T-cell (primary cell): ENCODE measurements at places on chromosomes 5 and 9. TPM values are rescaled to one million over a fixed set of nuclear protein-coding genes. Genes with fewer than 3 reads are reported as not detected.

GRCh38 chr5:130520211-130520610 lies 615.9 kb downstream of the CHSY3 start:
- H3K4me3 ChIP-seq, result no peak overlapping the region
- no peaks in the 10 kb centered on the region for H3K27me3 ChIP-seq
- DNase-seq, result no peak
- H3K27ac ChIP-seq, result no peak overlapping the region
- H3K36me3 ChIP-seq, result no peaks in the 10 kb centered on the region

- H3K27ac ChIP-seq, result no peak overlapping the region
- H3K4me1 ChIP-seq, result no peaks in the 10 kb centered on the region
- no peak overlapping the region for H3K4me3 ChIP-seq
- H3K36me3 ChIP-seq, result no peaks in the 10 kb centered on the region
- no peak for DNase-seq
- H3K27me3 ChIP-seq, result no peaks in the 10 kb centered on the region
Measured at GRCh38 chr9:109385499-109385898, 64.6 kb upstream of the EPB41L4B start.

GRCh38 chr9:78121488-78121887 lies 89.9 kb upstream of the GNAQ start:
- H3K36me3 ChIP-seq, result no peaks in the 10 kb centered on the region
- peak; percentile 21 for DNase-seq
- H3K4me1 ChIP-seq, result peaks cover 15% of the 10 kb centered on the region

- DNase-seq, result no peak
- no peaks in the 10 kb centered on the region for H3K4me1 ChIP-seq
- H3K36me3 ChIP-seq, result no peaks in the 10 kb centered on the region
- no peak overlapping the region for H3K4me3 ChIP-seq
Measured at GRCh38 chr5:170751631-170752030, 31.9 kb upstream of the GABRP start.

GRCh38 chr9:106915851-106916250 lies 52.9 kb downstream of the ZNF462 start:
- no peaks in the 10 kb centered on the region for H3K27me3 ChIP-seq
- H3K36me3 ChIP-seq, result no peaks in the 10 kb centered on the region
- no peak for DNase-seq
- H3K27ac ChIP-seq, result no peak overlapping the region

DNA sequence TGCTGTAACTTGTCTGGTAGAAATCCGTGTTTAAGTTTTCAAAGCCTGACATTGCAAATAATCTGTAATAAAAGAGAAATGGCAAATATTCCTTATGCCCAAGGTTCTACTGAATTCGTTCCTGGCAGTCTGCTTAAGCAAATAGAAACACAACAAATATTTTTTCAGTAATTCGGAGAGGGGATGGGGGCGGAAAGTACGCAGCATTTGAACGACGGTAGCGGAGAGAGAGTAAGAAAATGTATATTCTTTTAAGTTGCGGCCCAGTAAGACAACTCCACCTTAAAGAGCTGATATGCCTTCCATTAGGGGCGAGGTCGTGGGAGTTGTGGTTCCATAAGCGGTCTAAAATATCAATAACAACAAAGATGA lies 569 bp downstream of the YIPF5 start:
- peak overlapping the region; percentile 88 for H3K4me3 ChIP-seq
- H3K4me1 ChIP-seq, result peaks cover 20% of the 10 kb centered on the region
- H3K27ac ChIP-seq, result peak overlapping the region; percentile 88
- no peaks in the 10 kb centered on the region for H3K36me3 ChIP-seq
- DNase-seq, result no peak
- no peaks in the 10 kb centered on the region for H3K27me3 ChIP-seq

DNA sequence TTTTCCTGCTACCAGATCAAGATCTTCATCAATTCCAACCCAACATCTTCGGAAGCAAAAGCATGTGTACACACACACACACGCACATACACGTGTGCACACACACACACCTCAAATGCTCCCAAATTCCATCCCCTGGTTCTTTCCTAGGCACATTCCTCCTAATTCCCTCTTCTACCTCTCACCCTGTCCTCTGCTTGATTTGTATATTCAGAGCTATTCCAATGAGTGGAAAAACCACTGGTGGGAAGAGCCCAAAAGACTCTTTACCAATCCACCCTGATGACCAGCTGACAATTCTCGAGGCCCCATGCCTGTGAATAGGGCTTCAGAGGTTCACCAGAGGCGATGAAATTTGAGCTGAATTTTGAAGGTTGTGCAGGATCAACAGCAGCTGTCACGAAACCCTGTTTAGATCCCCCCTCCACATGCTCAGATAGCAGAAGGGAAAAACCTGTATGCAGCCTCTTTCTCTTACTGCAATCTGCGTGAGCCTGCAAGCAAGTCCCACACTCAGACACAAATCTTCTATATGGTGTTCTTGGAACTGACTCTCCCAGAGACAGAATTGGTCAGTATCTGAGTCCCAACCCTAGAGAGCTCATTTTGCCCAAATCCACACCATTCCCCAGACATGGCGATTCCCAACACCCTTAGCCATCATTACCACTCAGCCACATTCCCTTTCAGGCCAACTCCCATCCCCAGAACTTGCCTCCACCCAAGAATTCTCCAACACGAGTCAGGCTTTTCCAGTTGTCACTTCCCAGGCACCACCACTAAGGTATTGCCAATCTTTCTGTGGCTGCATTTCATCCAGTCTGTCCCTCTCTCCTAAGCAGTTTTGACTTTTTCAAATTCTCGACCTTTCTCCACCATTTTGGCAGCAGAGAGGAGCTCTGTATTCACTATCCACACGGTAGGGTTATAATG lies 4.3 kb upstream of the TRIO start:
- no peak overlapping the region for H3K4me3 ChIP-seq
- H3K27ac ChIP-seq, result no peak overlapping the region
- no peak for DNase-seq
- no peaks in the 10 kb centered on the region for H3K27me3 ChIP-seq

GRCh38 chr5:136598802-136599404 lies 233.6 kb upstream of the TRPC7 start:
- no peak overlapping the region for H3K27ac ChIP-seq
- no peaks in the 10 kb centered on the region for H3K27me3 ChIP-seq
- H3K36me3 ChIP-seq, result no peaks in the 10 kb centered on the region
- H3K4me3 ChIP-seq, result no peak overlapping the region
- H3K4me1 ChIP-seq, result no peaks in the 10 kb centered on the region

- no peaks in the 10 kb centered on the region for H3K36me3 ChIP-seq
- no peak overlapping the region for H3K4me3 ChIP-seq
- peaks cover 6% of the 10 kb centered on the region for H3K27me3 ChIP-seq
- no peak for DNase-seq
- no peak overlapping the region for H3K27ac ChIP-seq
Measured at GRCh38 chr5:1005904-1006655, 2.5 kb upstream of the NKD2 start.

DNA sequence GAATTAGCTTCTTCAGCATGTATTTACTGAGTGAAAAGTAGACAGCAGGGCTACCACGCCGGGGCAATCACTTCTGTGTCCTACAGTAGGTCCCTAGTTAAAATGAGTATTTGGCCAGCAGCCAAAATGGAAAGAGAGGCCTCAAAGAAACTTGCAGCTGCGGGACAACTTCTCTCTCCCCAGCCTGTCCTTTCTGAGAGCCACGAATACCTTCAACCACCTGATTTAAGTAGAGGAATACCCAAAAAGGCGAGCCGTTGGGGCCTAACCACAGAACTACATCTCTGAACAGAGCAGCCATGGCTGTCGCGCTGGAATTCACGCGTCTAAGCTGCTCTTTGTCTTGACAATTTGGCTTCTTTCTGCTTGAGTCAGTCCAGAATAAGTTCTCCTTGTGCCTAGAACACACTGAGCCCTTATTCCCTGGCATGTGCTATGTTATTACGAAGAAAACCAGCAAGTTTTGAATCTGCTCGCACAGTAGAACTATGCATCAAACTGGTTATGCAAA lies 43.8 kb upstream of the GOLPH3 start:
- H3K4me3 ChIP-seq, result no peak overlapping the region
- no peak overlapping the region for H3K27ac ChIP-seq
- H3K4me1 ChIP-seq, result no peaks in the 10 kb centered on the region
- no peak for DNase-seq

DNA sequence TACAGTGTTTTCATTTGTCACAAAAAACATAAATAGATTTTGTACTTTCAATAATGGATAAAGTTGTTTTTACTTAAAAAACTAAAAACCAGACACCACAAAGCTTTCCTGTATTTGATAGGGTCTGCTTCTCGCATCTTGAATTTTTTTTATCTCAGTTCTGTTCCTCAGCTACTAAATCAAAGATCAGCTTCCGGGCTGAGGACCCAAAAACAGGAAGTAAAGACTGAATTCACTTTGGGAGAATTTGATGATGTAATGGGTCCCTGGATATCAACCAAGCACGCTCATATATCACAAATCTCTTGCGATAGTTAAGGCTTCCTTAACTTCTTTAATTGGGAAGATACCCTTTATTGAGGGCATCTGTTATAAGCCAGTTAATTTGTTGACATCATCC lies 24.1 kb downstream of the ITK start:
- DNase-seq, result no peak
- peak overlapping the region; percentile 88 for H3K27ac ChIP-seq
- peaks cover 45% of the 10 kb centered on the region for H3K36me3 ChIP-seq
- peaks cover 74% of the 10 kb centered on the region for H3K4me1 ChIP-seq
- H3K4me3 ChIP-seq, result no peak overlapping the region

DNA sequence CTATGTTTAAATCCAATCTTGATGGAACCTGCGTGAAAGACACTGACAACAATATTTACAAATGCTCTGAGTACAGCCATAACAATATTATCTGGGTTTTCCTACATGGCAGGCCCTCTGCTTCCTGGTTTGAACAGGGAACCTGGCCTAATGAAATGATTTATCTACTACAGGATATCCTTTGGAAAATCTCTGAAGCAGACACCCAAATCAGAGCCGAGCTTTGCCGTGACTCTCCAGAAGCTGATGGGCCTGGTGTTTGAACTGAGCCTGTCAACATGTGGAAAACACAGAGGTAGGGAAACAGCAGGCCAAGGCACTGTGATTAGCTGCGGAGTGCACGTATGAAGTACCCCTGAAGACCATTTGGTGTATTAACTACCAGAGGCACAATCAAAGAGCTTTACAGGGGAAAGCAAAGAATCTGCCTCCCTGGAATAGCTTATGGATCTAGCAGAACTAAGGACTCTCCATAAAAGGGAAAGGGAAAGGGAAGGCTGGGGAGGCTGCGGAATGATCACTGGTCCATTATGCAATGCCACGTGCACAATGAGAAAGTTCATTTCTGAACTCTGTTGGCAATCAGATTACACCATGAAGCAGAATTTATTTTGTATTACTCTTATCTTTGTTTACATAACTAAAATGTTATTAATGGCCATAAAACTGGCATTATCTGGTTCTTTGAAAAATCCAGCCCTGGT lies 321.9 kb downstream of the EBF1 start:
- DNase-seq, result no peak
- H3K27ac ChIP-seq, result no peak overlapping the region
- H3K4me1 ChIP-seq, result no peaks in the 10 kb centered on the region
- no peak overlapping the region for H3K4me3 ChIP-seq
- no peaks in the 10 kb centered on the region for H3K27me3 ChIP-seq

- H3K4me1 ChIP-seq, result peaks cover 25% of the 10 kb centered on the region
- no peaks in the 10 kb centered on the region for H3K36me3 ChIP-seq
- H3K27ac ChIP-seq, result peak overlapping the region; percentile 64
Measured at GRCh38 chr5:56011835-56012234, 17.1 kb upstream of the IL6ST start.

The DNAI1 gene
- not detected for total RNA-seq

The IL13 gene
- 0.30 TPM for total RNA-seq

The FOXD4L3 gene
- not detected for total RNA-seq

The SPINK6 gene
- total RNA-seq, result not detected

The FOXD4 gene
- not detected for total RNA-seq

The ZNF454 gene
- total RNA-seq, result not detected

The PCSK5 gene
- total RNA-seq, result 12.7 TPM

The CDH10 gene
- total RNA-seq, result not detected

The GRPEL2 gene
- 31.5 TPM for total RNA-seq

The PCDHA9 gene
- not detected for total RNA-seq
